ENCODE measurements at places on chromosomes 16 and 17.

DNA sequence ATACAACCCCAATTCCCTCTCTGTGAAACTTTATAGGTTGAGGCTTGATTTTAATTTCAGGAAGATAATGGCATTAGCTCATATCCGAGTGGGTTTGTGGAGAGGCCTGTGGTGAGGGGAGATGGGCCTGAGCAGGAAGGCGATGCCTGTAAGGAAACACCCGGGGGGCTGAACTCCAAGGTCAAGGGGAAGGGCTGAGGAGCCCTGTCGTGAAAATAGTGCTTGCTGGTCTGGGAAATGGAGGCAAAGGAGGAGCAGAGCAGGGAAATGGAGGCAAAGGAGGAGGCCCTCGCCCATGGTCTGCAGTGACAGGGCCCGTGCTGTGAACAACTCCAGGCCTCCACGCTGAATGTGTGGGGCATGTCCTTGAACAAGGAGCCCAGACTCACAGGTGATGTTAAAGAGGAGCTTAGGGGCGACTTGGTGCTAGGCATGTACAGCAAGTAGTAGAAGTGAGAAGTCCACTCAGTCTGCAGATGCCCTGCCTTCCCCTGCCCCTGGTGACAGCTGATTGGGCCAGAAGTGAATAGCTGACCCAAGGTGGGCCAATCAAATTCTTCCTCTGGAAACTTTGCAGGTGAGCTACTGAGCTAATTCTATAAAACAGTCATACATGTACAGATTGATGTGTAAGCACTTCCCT, 38.1 kb downstream of the MRPS23 start:
- no peak for DNase-seq

- no peak for DNase-seq
Observed at GRCh38 chr17:18278867-18279266, 18.4 kb downstream of the MIEF2 start.

- no peak for DNase-seq
Observed at GRCh38 chr17:64094412-64094811, 35.5 kb downstream of the ERN1 start.

- DNase-seq = no peak
Observed at GRCh38 chr16:28298511-28298878, 6.2 kb downstream of the SBK1 start.

DNA sequence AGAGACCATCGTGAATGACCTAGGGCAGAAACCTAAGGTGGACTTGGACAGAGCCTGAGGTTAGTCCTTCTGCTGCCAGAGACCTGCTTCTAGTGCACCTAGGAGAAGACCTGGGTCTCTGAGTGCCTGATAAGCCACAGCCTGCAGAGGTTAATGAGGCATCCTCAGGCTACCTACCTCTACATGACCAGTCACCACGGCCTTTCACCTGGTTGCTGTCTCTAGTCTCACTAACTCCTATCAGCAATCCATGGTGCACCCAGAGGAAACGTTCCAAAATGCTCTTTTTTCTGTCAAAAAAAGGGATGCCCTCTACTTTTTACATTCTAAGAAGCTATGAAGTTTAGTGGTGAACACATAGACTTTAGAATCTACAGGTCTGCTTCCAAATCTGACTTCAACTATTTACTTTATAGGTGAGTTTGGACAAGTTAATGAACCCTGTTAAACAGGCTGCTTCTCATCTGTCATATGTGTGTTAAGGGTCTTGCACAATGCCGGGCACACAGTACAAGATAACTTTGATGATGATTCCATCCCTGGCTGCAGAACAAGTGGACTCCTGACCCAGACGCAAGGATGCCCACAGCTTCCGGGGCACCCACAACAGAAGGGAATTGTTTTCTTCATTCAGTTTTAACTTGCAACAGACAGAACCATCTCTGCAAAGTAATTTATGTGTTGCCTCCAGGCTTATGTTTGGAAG, 469.9 kb upstream of the CDH5 start:
- no peak for DNase-seq

DNA sequence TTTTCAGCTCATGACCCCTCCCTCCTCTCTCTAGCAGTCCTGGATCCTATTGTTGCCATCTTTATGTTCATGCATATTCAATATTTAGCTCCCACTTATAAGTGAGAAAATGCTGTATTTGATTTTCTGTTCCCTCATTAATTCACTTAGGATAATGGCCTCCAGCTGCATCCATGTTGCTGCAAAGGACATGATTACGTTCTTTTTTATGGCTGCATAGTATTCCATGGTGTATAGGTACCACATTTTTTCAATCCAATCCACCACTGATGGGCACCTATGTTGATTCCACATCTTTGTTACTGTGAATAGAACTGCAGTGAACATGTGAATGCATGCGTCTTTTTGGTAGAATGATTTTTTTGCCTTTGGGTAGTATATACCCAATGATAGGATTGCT, 188.4 kb downstream of the FOXL1 start:
- DNase-seq = no peak

- no peak for DNase-seq
Observed at GRCh38 chr16:67105881-67106280, 3.9 kb upstream of the PHAF1 start.

DNA sequence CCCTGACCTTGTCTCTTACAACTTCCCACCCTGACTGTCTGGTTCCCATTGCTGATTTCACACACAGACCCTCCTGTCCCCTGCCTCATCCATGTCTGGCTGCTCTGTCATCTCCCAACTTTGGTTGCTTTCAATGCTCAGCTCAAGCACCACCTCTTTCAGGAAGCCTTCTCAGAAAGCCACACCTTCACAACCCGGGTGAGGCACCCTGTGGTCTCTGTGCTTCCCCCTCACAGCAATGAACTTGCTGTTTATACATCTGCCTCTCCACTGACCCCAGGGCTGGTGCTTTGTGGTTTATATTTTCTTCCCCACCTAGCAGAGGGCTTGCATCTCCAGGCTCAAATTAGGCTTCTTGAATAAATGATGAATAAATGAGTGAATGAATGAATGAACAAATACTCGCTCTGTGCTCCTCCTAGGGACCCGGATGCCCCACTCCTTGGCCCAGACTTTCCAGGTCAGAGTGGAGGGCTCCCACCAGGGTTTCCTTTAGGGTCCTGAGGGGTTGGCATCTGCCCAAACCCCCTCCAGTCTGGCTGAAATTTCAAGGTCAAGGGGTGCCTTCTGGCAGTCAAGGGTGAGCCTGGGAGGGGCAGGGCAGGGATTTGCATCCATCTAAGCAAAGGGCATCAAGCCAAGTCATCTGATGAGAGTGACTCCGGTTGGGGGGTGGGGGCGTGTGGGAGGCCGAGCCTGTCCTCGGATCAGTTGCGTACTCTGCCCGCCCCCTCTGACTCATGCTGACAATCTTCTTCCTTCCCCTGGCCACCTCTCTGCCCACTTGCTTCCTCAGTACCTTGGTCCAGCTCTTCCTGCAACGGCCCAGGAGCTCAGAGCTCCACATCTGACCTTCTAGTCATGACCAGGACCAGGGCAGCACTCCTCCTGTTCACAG, at the start of gene ITGAX:
TSS of gene ITGAX (plus strand) at position 783 of the 898 bp plus-strand sequence. CDS start at position 862, 79 bp downstream.
- peak; percentile 53 for DNase-seq

GRCh38 chr16:73858326-73858725, 438.3 kb upstream of the PSMD7 start:
- DNase-seq = no peak

GRCh38 chr17:48497103-48497502, 33.7 kb downstream of the HOXB1 start:
- no peak for DNase-seq

DNA sequence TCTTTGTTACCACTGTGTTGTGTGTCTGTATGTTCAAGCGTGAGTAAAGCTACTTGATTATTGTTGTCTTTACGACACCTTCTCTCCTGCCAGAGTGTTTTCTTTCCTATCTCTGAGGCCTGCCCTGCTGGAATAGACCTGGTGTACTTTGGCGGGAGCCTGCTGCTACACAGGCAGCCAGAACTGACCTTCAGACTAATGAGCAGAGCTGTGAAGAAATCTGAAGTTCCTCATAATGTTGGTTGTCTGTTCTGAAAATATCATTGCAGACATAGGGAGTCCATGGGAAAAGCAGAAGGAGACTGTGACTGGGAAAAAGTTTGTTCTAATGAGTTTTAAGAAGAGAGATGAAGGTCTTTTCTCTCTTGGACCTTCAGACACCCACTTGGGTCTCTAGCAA, 9.8 kb downstream of the RHOT1 start:
- no peak for DNase-seq

- DNase-seq = no peak
Observed at GRCh38 chr16:49338611-49339265, 34.9 kb upstream of the C16orf78 start.

GRCh38 chr17:81471818-81472456, 40.7 kb downstream of the ACTG1 start:
- no peak for DNase-seq

DNA sequence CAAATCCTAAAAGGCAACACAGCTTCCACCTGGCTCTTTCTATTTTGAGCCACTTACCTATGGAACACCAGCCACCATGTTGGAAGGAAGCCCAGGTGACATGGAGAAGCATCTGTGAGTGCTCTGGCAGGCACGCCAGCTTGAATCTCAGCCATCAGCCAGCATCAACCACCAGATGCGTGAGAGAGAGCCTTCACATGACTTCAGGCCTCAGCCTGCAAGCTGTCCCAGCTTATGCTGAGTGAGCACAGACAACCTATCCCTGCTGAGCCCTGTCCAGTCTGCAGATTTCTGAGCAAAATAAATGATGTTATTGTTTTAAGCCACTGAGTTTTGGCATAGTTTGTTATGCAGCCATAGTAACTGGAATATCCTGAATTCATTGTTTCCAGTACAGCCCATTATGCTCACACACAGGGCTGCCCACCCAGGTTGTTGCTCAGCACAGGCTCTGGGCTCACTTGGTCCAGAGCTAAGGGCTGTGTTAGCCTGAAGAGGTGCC, 35.1 kb downstream of the TMEM238L start:
- no peak for DNase-seq

DNA sequence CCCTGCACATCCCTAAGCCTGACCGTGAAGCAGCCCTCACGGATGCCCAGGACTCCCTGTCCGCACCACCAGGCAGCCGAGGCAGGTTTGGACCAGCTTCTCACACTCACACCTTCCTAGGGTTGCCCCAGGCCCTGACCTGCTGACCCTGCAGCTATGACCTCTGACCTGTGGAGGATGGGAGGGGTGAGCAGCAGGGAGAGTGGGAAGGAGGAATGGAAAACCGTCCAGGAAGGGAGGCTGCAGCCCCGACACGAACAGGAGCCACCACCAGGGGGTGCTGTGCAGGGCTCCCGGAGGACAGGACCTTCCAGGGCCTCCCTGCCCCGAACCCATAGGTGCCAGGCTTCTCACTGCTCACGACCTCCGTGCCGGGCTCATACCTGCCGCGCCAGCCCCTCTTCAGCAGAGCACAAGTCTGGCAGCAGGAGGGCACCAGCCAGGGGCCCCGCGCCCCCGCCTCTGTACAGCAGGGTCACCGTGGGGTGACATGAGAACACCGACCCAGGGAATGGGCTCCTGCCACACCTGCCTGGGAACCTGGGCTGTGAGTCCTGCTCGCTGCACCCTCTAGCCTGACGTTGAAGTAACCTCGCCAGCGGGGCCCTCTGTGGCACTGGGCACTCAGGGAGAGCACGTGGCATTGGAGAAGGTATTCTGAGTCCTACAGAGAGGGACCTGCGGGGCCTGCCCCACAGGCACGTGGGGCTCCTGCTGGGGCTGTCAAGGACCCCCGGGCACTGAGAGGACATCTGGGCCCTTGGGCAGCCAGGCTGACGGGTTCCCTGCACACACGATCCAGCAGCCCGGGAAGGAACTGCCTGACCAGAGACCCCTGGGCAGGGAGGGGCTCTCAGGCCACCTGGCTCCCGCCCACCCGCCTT, 37.6 kb downstream of the CTU2 start:
- peak; percentile 71 for DNase-seq
